ENCODE measurements at places on chromosomes 1 and 21. TPM values are rescaled to one million over a fixed set of nuclear protein-coding genes. Genes with fewer than 3 reads are reported as not detected.

The LCE6A gene
- total RNA-seq: not detected

The RAP1GAP gene
- not detected for total RNA-seq

The SYTL1 gene
- 0.89 TPM for total RNA-seq

The VSIG8 gene
- total RNA-seq: not detected

The RER1 gene
- 82.0 TPM for total RNA-seq

The NT5C1A gene
- not detected for total RNA-seq

The PLPP3 gene
- total RNA-seq: 29.3 TPM

The ADGRL4 gene
- total RNA-seq: 7.0 TPM

The CADM3 gene
- under 0.01 TPM for total RNA-seq

The KRTAP7-1 gene
- not detected for total RNA-seq

Data from bronchus fibroblast of lung (primary cell).